ENCODE measurements at places on chromosomes 16 and 17.

GRCh38 chr16:75860326-75861053 is 134.2 kb upstream of the CPHXL start:
- DNase-seq = no peak

DNA sequence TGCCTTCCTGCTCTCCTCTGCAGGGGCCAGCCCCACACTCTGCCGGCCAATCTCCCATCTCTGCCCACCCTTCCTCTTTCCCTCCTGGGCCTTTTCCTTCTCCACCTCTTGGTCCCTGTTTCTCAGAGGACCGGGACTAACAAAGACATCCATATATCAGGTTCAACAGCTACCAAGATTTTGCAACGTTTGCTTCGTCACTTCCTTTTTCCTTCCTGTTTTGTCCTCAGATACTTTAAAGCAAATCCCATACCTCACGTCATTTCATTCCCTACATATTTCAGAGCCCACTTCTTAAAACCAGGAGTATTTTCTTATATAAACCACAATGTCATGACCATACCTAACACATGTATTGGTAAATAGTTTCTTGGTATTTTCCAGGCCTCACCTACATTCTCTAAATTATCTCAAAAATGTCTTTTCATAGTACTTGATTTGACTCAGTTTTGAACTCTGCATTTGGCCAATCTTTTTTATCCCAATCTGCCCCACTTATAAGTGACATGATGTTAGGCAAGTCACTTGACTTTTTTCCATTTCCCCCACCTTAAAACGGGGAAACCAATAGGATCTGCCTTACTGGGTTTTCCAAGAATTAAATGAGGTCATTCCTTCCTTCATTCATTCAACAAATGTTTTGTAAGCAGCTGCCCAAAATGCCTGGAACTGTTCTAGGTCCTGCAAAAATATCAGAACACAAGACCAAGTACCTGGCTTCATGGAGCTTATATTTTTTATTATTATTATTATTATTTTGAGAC is 7.2 kb upstream of the USP10 start:
- DNase-seq = no peak

GRCh38 chr17:33447090-33447489 is 154.0 kb upstream of the ASIC2 start:
- no peak for DNase-seq

GRCh38 chr17:81091774-81092517 is 57.0 kb downstream of the BAIAP2 start:
- no peak for DNase-seq

DNA sequence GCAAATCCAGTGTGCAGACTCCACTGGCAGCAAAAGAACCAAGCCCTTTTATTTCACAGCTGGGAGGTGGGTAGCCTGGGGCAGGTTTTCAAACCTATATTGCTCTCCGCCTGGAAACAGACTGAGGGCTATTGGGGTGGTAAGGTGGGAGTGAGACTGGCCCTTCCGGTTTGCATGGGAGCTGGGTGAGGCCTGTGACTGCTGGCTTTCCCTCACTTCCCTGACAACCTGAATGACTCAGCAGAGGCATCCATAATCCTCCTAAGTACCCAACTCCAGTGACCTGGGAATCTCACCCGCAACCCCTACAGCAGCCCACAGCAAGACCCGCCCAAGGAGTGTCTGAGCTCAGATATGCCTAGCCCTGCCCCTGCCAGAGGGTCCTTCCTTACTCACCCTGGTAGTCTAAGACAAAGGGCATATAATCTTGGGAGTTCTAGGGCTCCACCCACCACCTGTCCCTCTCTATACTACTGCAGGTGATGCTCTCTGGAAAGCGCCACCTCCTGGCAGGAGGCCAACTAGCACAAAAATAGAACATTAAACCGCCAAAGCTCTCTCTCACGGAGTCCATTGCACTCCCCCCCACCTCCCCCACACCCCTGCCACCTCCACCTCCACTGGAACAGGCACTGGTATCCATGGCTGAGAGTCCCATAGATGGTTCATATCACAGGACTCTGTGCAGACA is 602.0 kb upstream of the C16orf82 start:
- no peak for DNase-seq
